ENCODE measurements at places on chromosomes 13 and 19.

GRCh38 chr13:75587679-75588078 is 38.1 kb downstream of the UCHL3 start:
- DNase-seq: no peak

DNA sequence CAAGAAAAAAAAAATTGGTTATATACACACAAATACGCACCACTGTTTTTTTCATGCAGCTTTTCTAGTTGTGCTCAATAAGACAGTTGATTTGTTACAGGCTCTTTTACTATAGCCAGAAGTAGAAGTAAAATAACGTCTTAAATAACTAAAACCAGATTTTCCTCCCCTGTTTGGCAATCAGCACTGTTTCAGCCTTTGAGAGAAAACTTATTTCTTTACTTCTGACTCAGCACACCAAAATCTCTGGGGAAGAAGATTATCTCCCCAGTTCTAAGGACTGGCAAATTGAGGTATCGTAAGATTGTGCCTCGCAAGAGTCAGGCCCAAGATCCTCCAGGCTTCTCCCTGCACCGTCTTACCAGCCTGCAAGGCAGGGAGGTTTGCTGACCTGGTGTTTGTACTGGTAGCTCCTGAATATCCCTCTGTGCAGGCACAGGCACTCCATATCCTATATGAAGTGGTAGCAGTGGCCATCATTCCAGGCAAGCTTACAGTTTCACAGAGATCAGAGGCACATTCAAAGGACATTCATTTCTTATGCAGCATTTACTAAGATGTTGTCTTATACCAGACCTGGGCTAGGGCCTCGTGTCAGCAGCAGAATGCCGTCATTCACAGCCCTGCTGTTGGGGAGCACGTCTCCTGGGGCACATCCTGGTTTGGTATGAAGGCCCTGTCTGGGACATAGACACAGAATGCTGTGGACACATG is 268.2 kb downstream of the ZNF536 start:
- DNase-seq: no peak

DNA sequence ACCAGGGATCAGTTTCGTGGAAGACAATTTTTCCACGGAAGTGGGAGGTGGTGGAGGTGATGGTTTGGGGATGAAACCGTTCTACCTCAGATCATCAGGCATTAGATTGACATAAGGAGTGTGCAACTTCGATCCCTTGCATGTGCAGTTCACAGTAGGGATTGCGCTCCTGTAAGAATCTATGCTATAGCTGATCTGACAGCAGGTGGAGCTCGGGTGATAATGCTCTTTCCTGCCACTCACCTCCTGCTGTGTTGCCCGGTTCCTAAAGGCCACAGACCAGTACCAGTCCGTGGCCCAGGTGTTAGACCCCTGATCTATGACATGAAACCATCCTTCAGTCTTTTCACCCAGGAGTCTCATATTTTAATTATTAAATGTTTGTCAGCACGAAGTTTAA is 4.0 kb downstream of the ZNF302 start:
- no peak for DNase-seq

- DNase-seq: no peak
Observed at GRCh38 chr19:45468803-45469131, 971 bp downstream of the FOSB start.

GRCh38 chr19:46133777-46134241 is 9.3 kb upstream of the IGFL3 start:
- DNase-seq: no peak
